ENCODE measurements at places on chromosomes 5 and 9.

DNA sequence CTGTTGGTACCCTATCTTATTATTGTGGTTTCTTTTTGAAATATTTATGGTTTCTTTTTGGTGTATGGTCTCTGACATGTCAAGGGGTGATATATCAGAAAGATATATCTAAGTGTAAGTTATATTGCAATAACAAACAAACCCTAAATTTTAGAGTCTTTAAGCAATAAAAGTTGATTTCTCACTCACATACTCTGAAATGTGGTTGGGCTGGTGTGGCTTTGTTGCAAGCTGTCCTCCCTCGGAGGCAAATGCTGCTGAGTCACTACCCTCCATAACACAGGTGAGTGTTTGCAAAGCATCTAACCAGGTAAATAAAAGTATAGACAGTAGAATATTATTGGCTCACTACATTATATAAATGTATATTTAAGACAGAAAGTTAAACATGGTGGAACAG, 253.2 kb downstream of the CDH18 start:
- no peak for DNase-seq

GRCh38 chr5:109656829-109657228, 32.9 kb upstream of the MAN2A1 start:
- peak; percentile 1 for DNase-seq

- DNase-seq: no peak
Observed at GRCh38 chr9:29456940-29457339, 1883.7 kb upstream of the C9orf72 start.

- no peak for DNase-seq
Observed at GRCh38 chr9:20872340-20872977, 159.0 kb downstream of the HACD4 start.

GRCh38 chr9:133514460-133515239, 10.1 kb downstream of the MYMK start:
- no peak for DNase-seq

- no peak for DNase-seq
Observed at GRCh38 chr9:99351647-99352046, 129.6 kb downstream of the SEC61B start.

DNA sequence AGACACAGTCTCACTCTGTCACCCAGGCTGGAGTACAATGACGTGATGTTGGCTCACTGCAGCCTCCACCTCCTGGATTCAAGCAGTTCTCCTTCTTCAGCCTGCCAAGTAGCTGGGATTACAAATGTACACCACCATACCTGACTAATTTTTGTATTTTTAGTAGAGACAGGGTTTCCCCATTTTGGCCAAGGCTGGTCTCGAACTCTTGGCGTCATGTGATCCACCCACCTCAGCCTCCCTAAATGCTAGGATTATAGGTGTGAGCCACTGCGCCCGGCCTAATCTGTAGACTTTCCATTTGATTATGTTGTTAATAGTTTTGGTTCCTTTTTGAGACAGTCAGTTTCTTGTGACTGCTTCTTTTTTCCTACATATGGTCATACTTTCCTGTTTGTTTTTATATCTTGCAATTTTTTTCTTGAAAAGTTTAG, 31.0 kb downstream of the MTREX start:
- DNase-seq: no peak

DNA sequence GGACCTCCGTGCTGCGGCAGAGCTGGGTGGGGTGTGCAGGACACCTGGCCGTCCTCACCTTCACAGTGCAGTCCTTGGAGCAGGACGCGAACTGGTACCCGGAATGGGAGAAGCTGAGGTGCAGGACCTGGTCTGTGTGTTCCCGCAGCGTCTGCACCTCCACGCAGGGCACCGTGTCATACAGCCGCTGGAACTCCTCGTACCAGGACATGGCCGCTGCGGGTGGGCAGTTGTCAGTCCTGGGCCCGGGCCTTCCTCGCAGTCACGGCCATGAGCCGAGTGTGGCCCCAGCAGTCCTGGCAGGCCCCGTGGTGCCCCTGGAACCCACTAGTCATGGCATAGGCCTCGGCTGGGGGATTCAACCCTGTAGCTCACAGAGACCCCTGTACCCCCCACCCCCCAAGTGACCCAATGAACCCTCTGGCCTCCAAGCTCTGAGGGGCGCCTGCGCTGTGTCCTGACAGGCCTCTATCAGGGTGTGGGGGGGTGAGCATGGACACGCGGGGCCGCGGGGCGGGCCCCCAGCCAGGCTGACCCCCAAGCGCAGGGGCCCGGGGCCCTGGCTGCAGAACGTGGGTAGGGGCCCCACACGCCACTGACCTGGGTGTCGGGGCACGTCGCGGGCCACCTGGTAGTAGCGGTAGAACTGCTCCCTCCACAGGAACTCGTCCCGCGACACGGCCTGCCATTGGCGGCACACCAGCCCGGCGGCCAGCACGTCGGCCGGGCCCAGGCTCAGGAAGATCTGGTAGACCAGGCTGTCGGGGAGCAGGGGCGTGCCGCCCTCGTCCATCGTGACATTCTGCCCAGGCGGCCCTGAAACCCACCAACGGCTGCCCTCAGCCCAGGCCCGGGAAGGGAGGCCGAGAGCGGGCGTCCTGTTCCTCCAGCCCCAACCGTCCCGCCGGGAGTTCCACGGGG, 987 bp downstream of the FBXW5 start:
- DNase-seq: no peak

DNA sequence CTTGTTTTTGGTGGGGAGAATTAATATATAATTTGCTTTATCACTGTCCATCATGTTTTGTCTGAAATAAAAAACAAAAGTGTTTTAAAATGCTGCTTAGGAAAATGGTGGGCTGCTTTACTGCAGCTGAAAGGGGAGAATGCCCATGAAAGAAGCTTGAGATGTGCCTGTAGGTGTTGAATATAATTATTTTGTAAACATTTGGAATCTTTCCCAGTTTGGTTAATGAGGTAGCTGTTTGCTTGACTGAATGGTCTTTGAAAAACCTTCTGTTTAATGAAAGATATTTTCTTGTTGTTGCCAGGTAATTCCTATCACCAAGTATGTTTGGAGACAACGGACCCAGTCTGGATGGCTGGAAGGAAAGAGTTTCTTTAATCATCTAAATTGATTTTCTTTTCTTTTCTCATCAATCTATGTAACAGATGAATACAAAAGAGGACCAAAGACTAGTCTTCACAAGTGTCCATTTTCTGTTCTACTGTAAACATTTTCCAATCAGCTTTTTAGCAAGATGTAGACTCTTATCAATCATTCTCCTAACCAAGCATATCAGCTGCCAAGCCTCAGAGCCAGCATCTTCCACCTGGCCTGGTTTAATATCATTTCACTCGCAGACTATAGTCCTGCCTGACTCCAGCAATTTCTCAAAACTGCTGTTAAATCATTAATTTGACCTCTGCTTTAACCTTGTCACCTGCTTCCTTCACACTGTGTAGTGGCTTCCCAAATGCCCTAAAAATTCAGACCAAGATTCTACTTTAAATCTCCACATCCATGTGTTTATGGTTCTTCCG, 441.2 kb upstream of the CHD1 start:
- DNase-seq: no peak

GRCh38 chr5:174140452-174141020, 95.0 kb downstream of the NSG2 start:
- no peak for DNase-seq

DNA sequence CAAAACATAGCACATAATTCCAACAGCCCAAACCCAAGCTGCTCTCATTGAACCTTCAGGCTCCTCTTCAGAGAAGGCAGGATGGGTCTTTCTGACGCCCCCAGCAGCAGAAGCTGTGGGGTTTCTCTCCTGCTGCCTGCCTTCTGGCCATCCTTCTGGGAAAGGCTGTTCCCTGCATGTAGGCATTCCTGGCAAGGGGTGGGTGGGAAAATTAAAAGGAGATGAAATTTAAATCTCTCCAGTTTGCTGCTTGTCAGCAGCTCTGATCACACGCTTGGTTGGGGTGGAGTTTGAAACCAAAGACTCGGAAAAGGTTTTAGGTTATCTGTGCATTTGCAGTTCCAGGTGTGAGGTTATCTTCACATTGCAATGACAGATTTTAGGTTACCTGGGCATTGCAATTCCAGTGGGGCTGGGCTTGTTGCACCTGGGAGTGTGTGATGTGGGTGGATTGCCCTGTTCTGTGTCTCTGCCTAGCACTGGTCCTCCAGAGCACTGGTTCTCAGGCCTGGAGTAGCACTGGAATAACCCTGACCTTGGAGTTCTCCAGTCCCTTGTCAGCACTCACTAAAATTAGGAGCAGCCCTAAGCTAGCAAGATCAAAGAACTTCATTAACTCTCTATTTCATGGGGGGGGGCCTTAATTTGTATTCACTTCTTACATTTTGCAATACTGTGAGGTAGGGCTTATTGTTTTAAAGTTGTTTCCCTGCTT, 109.7 kb downstream of the PDZD2 start:
- no peak for DNase-seq

- no peak for DNase-seq
Observed at GRCh38 chr5:149205625-149206523, 64.6 kb downstream of the ABLIM3 start.

- no peak for DNase-seq
Observed at GRCh38 chr5:168575391-168576372, 3.5 kb downstream of the PANK3 start.

GRCh38 chr5:4044881-4045280, 449.2 kb downstream of the IRX1 start:
- DNase-seq: no peak

DNA sequence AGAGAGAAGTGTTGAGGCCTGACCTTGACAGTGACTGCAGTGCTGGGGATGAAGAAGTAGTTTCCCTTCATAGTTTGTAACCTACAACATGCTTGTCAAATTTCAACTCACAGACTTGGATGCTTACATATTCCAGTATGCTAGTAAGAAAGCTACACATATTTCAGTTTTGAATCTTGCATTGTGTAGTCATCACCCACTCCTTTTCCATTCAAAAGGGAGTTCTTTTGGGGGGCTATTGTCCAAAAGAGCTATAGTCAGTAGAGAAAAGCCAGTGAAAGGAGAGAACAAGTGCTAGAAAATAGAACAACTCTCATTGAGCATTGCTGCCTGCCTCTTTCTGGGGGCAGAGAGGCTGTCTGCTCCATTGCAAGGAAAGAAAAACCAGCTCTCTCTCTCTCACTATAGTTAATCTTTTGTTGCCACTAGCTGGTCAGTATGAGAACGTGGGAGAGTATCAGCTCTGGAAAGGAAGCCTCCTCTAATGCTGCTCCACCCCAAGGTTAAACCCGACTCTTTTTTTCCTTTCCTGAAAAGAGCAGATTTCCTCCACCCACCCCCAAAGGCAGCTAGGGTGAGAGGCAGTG, 7.3 kb downstream of the ASTN2 start:
- DNase-seq: no peak

DNA sequence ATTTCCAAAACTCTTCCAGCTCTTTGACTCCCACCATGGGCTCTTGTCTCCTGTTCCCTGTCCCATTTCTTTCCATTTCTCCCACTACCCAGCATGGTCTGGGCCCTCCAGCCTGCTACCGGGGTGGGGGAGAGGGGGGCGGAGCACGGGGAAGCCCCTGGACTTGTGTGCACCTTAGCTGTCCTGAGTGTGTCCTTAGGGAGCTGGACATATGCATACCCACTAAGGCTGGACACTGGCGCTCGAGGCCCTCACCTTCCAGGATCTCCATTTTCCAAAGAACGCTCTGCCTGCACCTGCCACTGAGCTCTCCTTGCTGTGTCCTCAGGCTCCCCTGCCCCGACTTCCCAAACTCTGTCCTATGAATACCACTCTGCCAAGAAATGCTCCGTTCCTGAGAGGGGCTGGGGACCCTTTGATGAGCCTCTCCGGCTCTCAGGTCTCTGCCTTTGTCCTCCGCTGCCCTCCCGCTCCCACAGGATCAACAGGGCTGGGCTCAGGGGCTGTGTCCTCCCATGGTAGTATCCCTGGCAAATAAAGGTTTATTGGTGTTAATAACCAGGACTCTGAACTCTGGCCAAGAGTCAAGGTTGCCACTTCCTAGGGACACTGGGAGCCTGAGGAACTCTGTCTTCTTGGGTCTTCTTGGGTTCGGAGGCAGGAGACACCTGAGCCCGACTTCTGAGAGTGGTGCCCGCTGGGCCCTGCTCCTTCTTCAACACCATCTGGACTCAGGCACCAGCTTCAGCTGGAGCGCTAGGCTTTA, 831 bp upstream of the SHROOM1 start:
- no peak for DNase-seq
